ENCODE measurements at places on chromosomes 5 and 9. TPM values are rescaled to one million over a fixed set of nuclear protein-coding genes. Genes with fewer than 3 reads are reported as not detected.

- DNase-seq: no peak
Measured at GRCh38 chr9:26169708-26170107, 491.5 kb upstream of the TUSC1 start.

DNA sequence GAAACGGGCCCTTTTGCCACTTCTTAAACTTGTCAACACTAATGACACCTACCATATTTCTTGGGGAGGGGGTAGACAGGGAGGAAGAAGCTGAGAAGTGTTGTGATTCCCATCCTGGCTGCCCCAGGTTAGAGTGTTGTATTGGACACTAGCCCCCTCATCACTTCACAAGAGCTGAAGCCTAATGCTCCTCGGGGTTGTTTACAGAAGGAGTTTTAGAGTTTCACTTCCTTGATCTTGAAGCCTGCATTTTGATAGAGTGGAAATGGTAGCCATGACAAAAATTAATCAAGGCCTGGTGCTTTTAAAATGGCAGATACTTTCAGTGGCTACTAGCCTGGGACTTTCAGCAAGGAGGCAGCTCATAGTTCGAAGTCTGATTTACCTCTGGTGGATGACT lies 11.0 kb upstream of the FAM120AOS start:
- no peak for DNase-seq

- DNase-seq: no peak
Measured at GRCh38 chr5:113054899-113055298, 78.3 kb downstream of the DCP2 start.

DNA sequence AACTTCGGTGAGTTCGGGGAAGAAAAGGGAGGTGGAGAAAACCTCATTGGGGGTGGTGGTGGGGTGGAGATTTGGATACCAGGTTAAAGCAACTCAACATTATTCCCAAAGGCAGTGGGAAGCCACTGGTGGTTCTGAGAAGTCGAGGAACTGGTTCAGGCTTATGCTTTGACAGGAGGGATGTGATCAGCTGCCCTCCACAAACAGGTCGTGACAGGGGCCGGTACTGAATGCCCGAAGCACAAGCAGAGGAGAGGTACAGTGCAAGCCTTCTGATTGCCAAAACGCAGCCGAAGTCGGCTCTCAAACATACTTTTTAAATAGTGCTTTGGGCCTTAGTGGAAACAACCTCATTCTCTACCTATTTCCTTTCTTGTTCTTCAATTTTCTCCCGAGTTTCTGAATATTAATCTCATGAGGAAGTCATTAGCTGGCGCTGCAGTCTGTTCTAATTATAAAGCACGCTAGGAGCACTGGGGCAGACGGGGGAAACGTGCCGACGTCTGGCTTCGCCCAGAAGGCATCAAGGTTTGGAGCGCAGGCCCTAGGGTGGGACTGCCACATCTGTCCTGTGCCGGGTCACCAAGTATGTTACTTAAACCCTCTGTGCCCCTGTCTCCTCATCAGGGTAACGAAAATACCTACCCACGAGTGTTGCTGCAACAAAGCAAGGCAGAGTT lies 27.3 kb downstream of the SHB start:
- no peak for DNase-seq

- DNase-seq: no peak
Measured at GRCh38 chr5:4831325-4831724, 308.8 kb upstream of the ADAMTS16 start.

GRCh38 chr5:59317774-59318205 lies 575.7 kb downstream of the PDE4D start:
- DNase-seq: no peak

GRCh38 chr5:3339092-3339797 lies 256.4 kb upstream of the IRX1 start:
- DNase-seq: no peak

DNA sequence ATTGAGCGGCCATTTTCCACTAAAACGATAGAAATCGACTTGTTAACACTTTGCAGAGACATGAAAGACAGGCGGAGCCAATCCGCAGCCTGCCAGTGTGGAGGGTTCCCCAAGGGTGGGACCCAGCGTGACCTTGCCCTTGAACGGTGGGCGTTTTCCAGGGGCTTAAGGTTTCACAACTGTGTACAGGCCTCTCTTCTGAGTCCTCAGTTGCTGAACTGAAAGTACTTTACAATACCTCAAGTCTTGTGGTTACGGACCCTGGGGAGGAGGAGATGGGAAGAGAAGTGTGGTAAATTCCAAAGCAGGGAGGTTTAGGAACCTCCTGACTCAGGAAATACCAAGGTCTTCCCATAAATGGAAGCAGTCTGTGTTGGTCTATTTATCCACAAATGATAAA lies 68.2 kb upstream of the CKMT2 start:
- DNase-seq: no peak

DNA sequence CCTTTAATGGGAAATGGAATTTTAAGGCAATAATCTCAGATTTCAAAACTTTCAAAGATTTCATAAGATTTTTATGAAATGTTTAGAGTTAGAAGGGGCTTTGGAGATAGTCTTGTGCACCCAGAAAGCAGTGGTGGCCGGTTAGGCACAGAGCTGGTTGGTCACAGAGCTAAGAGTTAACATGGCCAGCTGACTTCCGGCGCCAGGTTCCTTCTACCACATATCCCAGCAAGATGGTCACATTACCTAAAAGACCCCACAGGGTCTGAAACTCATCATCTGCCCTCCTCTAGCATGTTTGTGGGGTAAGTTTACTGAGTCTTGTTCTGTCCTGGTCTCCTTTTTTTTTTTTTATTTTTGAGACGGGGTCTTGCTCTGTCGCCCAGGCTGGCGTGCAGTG lies 19.3 kb downstream of the QRFP start:
- DNase-seq: no peak

DNA sequence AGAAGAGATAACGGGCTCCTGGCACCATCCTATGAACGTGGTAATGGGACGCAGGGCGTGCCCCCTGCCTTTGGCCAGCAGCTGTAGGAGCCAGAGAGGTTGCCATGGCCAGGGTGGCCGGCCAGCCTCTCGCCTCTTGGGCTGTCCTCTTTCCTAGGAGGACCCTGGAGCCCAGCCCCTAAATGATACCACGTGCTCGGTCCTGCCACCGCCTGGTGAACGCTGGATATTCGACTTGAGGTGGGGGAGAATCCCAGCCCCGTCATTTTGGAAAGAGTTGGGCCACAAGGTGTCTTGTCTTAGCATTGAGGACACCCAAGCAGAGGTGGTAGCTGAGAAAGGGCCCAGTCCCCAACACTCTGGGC lies 391 bp upstream of the NRG2 start:
- no peak for DNase-seq

DNA sequence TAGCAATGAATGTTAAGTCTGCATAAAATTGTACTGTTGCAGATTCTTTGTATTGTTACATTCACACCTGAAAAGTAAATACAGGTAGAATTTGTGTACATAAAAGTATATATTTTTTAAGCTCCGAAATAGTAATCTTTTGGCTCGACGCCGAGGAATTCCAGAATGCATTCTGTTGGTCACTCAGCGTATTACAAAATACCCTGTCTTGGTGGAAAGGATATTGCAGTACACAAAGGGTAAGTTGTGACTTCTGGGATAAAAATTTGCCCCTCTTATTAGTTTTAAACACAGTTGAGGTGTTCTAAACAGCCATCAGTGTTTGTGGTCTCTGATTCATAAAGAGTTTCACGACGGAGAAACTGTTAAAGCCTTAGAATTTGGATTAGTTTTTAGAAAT lies 257.6 kb downstream of the ARHGEF28 start:
- no peak for DNase-seq

DNA sequence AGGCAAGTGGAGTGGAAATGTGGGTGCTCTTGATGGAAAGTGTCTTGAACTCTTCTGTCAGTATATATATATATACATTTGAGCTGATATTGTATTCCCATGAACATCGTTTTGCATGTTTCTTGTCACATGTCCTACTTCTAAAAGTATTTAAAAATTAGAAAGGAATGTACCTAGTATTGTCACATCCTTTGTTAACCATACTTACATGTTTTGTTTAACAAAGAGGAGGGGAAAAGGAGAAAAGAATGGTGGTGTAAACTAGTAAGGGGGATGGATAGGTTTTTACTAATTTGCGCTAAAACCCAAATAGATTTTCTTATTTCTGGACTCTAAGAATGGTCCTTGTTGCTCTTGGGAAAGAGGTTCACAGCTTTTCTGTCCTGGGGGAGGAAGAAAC lies 181.7 kb downstream of the GOLPH3 start:
- DNase-seq: no peak

DNA sequence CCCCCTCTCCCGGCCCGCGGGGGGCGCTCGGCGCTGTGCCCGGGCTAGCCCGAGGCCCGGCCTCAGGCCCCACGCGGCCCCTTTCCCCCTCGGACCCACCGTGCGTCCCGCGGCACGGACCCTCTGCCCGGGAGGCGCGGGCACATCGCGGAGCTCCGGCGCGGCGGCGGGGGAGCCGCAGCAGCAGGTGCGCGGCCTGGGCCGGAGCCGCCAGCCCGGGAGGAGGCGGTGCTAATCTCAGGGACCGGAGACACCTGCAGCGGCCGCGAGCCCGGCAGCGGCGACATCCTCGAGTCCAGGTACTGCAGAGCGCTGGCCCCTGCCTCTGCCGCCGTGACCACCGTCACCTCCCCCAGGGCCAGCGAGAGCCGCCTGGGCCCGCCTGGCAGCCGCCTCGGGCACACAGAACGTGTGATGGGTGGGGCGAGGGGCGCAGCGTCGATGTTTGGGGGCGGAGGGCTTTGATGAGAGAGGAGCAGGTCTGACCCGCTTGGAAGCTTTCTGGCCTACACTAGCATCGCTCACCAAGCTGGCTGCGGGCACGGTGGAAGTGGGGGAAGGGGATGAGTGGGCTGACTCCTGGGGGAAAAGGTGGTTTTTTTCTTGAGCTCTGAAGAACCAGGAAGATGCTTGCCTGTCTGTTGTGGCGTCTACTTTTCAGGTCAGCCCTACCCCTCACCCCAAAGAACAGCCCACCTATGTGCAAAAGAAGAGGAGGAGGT lies 524 bp downstream of the CYFIP2 start:
- DNase-seq: no peak

DNA sequence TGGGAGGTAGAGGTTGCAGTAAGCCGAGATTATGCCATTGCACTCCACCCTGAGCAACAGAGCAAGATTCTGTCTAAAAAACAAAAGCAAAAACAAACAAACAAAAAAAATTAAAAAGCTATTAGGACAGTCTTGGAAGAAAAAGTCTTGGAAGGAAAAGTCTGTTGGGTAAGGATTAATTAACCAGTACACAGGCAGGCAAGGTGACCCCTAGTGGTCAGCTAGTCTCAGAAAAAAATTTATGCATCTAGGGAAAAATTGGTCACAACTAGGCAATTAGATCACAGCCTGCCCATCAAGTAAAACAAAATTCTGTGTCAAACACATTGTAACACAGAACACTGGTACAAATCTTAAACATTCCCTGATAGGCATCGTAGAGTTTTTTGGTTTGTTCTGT lies 6.7 kb upstream of the ANKRD18B start:
- no peak for DNase-seq

- DNase-seq: no peak
Measured at GRCh38 chr5:145925353-145925752, 11.0 kb upstream of the SH3RF2 start.

- peak; percentile 26 for DNase-seq
Measured at GRCh38 chr9:128011071-128011817, 30.5 kb upstream of the EEIG1 start.

DNA sequence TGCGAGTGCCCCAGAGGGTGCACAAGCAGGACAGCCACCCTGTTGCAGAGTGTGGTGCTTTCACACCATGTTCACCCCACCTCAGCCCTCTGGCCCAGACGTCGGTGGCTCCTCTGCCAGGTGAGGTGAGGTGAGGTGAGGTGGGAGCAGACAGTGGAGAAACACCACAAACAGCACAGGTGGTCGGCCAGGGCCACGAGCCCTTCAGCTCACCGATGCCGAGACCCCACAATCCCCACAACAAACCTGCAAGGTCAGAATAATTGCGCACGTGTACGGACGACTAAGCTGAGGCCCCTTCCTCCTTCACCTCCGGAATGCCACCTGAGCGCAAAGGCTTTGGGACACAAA lies 10.5 kb downstream of the BRD3 start:
- peak; percentile 44 for DNase-seq

DNA sequence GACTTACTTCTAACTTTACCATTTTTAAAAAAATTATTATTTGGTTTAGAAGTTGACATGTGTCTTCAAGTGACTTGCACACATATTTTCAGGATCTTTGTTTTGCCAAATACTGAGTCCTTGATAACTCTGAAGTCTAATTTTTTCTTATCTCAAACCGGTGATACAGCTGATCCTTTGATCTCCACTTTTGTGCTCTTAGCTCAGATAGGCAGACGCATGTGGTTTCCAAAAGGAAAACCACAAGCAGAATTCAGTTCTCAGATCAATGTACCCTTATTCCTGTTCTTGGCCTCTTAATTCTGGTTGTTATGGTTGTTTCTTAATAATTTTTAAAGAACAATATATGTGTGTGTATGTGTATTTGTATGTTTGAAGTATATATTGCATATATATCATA lies 238.3 kb upstream of the EDIL3 start:
- DNase-seq: no peak

DNA sequence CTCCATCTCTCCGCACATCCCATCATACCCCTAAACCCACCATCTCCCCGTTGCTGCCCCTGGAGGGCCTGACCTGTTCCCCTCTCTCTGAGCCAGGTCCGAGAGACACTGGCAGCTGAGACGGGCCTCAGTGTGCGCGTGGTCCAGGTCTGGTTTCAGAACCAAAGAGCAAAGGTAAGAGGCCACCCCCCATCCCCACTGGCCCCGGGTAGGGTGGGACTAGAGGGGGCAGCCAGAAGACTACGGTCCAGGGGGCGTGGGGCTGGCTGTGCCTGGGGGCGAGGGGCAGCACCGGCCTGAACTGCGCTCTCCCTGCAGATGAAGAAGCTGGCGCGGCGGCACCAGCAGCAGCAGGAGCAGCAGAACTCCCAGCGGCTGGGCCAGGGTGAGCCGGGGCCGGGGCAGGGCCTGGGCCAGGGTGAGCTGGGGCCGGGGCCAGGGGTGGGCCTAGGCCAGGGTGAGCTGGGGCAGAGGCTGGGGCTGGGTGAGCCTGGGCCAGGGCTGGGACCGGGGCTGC lies 79.8 kb downstream of the LMX1B start:
- DNase-seq: peak; percentile 36

KIF4B gene
- 0.54 TPM for total RNA-seq

TMEM8B gene
- 18.5 TPM for total RNA-seq

RASEF gene
- 0.11 TPM for total RNA-seq

CTSL gene
- 56.0 TPM for total RNA-seq

TLX3 gene
- total RNA-seq: not detected

SLC36A3 gene
- total RNA-seq: not detected

TXNDC8 gene
- not detected for total RNA-seq
